Osteocyte (in vitro differentiated cells): ENCODE measurements at places on chromosomes 2 and 18. TPM values are rescaled to one million over a fixed set of nuclear protein-coding genes. Genes with fewer than 3 reads are reported as not detected.

GRCh38 chr2:120180066-120180465 lies 43.1 kb downstream of the TMEM185B start:
- DNase-seq: no peak
- H3K27ac ChIP-seq: no peak overlapping the region
- no peak overlapping the region for H3K4me3 ChIP-seq
- H3K4me1 ChIP-seq: no peaks in the 10 kb centered on the region
- peaks cover 6% of the 10 kb centered on the region for H3K36me3 ChIP-seq
- no peaks in the 10 kb centered on the region for H3K27me3 ChIP-seq

DNA sequence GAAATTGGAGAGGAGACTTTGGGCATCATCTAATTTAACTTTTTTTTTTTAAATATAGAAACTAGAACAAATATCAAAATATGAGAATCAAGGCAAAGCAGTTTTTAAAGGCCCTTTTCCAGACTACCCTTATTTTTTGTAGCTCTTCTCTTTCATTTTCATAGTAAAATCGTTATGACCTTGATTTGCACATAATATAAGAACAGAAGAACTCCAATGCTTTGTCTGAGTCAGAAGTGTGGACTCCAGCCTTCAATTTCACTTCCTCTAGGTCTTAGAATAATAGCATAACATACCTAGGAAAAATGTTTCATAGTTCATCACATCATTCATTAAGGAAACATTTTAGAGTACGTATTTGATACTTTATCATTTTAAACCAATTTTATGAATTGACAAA lies 74.4 kb downstream of the ANKRD12 start:
- peaks cover 45% of the 10 kb centered on the region for H3K36me3 ChIP-seq
- H3K4me3 ChIP-seq: no peak overlapping the region
- H3K27ac ChIP-seq: peak overlapping the region; percentile 35
- DNase-seq: no peak

DNA sequence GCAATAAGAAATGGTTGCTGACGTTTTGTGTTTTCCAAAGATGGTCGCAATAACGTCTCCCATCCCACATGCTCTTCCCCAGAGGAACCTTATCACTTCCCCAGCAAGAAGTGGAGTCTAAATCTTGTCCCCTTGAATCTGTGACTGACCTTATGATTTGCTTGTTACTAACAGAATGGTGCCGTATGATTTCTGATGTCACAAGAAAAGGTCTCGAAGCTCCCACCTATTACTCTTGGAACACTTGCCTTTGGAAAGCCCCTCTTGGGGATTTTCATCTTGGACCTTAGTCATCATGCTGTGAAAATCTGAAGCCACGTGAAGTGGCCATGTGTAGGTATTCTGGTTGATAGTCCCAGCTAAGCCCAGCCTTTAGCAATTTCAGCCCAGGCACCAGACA lies 86.2 kb upstream of the GLS start:
- H3K36me3 ChIP-seq: no peaks in the 10 kb centered on the region
- H3K4me1 ChIP-seq: peaks cover 17% of the 10 kb centered on the region

GRCh38 chr2:76625101-76625500 lies 897.1 kb downstream of the LRRTM4 start:
- no peaks in the 10 kb centered on the region for H3K27me3 ChIP-seq
- H3K27ac ChIP-seq: no peak overlapping the region
- no peak overlapping the region for H3K4me3 ChIP-seq
- H3K4me1 ChIP-seq: no peaks in the 10 kb centered on the region
- no peak for DNase-seq

DNA sequence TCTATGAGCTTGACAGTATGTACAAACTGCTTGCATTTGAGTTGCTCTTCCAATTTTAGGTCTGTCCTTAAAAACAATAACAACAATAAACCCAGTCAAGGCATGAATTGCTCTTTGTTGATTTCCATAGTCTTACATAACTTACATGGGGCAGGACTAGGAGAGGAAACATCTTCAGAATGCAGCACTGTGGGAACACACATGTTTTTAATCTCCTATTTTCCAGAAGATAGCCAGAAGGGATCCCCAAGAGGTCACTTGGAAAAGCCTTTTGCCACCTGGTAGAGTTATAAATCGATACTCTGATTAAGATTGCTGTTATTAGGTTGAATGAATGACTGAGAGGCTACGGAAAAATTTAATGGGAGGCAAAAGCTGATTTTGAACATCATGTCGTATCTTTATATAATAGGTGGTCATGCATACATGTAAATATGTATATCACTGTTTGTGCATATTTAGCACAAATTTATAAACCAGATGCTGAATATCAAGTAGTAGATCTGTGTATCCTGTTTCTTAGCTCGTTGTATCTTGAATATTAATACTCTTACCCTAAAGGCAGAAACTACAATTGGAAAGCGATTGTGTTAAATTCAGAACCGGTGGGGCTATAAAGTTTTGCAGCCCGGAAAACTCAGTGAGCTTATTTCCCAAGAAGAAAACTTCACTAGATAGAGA lies 479.4 kb upstream of the TCF4 start:
- no peak overlapping the region for H3K4me3 ChIP-seq
- peak overlapping the region; percentile 82 for H3K27ac ChIP-seq
- peaks cover 30% of the 10 kb centered on the region for H3K4me1 ChIP-seq

DNA sequence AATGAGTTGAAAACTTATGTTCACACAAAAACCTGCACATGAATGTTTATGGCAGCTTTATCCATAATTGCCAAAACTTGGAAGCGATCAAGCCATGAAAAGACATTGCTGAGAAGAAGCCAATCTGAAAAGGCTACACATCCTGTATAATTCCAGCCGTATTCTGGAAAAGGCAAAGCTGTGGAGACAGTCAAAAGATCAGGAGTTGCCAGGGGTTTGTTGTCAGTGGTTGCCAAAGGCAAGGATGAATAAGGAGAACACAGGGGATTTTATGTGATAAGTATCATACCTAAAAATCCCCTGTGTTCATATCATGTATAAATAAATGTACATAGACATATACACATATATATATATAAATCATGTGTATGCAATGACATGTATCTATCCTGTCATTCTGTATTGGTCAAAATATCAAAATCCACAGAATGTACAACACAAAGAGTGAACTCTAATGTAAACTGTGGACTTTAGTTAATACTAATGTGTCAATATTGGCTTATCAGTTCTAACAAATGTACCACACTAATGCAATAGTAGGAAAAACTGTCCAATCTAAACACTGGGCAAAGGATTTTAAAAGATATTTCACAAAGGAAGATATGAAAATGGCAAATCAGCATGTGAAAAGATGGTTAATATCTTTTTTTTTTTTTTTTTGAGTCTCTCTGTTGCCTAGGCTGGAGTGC lies 75.8 kb downstream of the PTRHD1 start:
- no peak for DNase-seq
- H3K4me1 ChIP-seq: peaks cover 18% of the 10 kb centered on the region
- peaks cover 49% of the 10 kb centered on the region for H3K36me3 ChIP-seq
- H3K4me3 ChIP-seq: no peak overlapping the region
- no peaks in the 10 kb centered on the region for H3K27me3 ChIP-seq

DNA sequence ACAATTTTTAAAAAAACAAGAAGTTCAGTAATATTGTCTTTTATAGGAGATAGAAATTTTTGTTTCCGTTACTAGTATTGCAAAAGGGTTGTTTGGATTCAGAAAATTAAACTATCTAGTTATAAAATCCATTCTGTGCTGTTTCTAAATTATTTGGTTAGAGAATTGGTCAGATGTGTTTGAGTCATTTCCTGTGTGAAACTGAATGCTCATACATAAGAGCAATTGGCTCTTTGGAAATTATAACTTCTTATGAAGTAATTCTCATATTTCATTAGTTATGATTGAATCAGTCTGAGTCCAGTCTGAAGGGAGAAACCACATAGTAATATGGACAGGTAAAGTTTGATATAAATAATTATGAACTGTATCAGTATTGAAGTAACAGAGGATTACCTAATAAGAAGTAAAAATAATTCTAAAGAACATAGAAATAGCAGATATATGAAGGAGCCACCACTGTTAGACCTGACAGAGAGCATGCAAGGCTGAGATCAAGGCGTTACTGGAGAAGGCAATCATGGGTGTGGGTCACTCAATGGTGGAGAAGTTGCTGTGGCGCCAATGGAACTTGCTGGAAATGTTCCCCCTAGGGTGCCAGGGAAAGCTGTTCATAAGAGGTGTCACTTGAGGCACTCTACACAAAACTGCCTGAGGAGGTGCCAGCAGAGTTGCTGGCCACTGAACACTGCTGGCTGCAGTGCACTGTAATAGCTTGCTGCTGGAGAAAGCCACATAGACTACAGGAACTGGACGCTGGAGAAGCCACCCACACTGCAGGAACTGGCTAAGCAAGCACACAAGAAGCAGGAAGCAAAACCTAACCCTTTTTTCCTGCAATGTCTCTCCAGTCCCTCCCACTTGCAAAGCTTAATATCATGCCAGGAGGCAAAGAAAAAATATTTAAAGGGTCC lies 18.0 kb upstream of the FAP start:
- no peaks in the 10 kb centered on the region for H3K27me3 ChIP-seq
- H3K36me3 ChIP-seq: peaks cover 2% of the 10 kb centered on the region
- peak overlapping the region; percentile 35 for H3K27ac ChIP-seq
- H3K4me3 ChIP-seq: no peak overlapping the region

- no peak overlapping the region for H3K27ac ChIP-seq
- H3K4me1 ChIP-seq: peaks cover 5% of the 10 kb centered on the region
- H3K36me3 ChIP-seq: no peaks in the 10 kb centered on the region
- no peak overlapping the region for H3K4me3 ChIP-seq
- H3K27me3 ChIP-seq: peaks cover 2% of the 10 kb centered on the region
- DNase-seq: no peak
Measured at GRCh38 chr2:164642946-164643555, 21.8 kb upstream of the GRB14 start.

DNA sequence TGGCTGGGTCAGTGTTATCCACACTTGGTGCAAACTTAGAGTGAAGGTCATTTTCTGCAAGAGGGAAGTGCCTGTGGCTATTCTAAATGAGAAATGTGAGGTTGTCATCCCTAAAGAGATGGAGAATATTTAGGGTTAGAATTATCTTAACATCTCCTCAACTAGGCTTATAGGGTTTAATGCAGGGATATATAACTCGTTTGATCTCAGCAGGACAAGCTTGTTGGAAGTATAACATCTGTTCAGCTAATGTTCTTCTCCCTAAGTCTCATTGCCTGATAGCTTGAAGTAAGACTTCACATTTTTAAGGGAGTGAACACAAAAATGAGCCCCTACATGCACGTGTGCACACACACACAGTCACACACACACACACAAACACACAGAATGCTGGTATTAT lies 75.9 kb upstream of the NRXN1 start:
- no peaks in the 10 kb centered on the region for H3K36me3 ChIP-seq
- DNase-seq: no peak
- H3K27ac ChIP-seq: no peak overlapping the region
- no peaks in the 10 kb centered on the region for H3K4me1 ChIP-seq

- no peaks in the 10 kb centered on the region for H3K36me3 ChIP-seq
- H3K27ac ChIP-seq: no peak overlapping the region
- DNase-seq: no peak
- H3K4me3 ChIP-seq: no peak overlapping the region
- H3K27me3 ChIP-seq: peaks cover 10% of the 10 kb centered on the region
Measured at GRCh38 chr18:10523544-10523943, 2.3 kb upstream of the NAPG start.

DNA sequence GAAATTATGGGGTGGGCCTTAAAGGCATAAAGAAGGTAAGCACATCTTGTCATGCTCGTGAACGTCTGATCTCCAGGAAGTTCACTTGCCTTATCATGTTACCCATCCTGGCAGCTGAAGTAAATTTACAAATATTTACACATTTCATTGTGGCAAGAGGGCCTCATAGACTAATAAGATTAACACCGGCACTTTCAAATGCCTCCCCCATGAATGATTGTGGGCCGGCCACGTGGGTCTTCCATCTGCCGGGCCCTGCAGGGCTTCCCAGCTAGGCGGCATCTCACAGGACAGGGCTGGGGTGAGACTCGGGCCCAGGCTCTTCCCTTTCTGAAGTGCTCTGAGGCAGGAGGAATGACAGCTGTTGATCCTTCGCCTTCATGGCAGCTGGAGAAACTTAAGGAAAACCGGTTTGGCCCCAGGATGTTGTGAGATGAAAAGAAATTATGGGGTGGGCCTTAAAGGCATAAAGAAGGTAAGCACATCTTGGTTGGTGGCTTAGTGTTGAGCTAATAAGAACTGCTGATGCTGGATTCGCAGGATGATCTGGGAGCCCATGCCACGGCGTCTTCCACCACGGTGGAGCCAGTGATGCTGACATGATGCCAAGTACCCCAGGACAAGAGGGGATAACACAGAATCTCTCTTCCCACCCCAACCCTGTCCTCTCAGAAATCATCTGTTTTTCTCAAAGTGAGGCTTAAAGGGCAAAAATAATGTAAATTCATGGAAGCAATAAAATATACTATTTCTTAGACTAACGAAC lies 176.3 kb downstream of the SEPTIN10 start:
- H3K4me1 ChIP-seq: peaks cover 63% of the 10 kb centered on the region
- peaks cover 61% of the 10 kb centered on the region for H3K36me3 ChIP-seq
- no peak for DNase-seq
- peak overlapping the region; percentile 96 for H3K27ac ChIP-seq
- no peak overlapping the region for H3K4me3 ChIP-seq

DNA sequence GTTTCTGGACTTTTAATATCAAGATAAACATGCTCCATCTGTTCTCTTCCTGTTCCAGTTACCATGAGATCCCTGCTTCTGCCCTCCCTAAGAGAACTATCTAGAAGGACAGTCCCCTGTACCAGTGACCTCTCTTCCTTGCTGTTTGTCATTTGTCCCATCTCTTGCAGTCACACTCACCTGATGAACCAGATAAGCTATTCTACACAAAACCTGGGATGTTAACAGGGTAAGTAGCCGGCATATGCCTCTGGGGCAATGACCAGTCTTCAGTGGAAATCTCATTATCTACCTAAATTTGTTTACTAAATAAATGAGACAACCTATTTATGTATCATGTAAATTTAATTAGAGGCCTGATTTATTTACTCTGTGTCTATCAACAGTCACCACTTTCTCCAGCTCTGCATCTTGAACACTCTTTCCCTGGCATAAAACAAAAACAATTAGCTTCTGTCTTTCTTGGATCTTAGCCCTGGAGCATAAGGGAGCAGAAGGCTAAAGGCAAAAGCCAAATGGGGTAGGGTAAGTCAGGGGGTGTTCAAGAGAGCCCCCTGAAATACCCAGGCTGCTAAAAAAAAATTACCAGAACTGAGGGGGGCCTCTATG lies 337.7 kb downstream of the ALK start:
- DNase-seq: no peak
- H3K27ac ChIP-seq: no peak overlapping the region
- H3K27me3 ChIP-seq: no peaks in the 10 kb centered on the region
- H3K4me1 ChIP-seq: no peaks in the 10 kb centered on the region
- no peak overlapping the region for H3K4me3 ChIP-seq
- no peaks in the 10 kb centered on the region for H3K36me3 ChIP-seq

Gene UGGT1
- 43.7 and 43.8 TPM in 2 replicates for total RNA-seq

Gene RNF125
- 0.13 and 0.29 TPM in 2 replicates for total RNA-seq

Gene ALPP
- total RNA-seq: not detected in 2 replicates
